ENCODE measurements at places on chromosomes 13 and 19.

GRCh38 chr13:48411147-48411794, 1.6 kb downstream of the LPAR6 start:
- no peak for DNase-seq

DNA sequence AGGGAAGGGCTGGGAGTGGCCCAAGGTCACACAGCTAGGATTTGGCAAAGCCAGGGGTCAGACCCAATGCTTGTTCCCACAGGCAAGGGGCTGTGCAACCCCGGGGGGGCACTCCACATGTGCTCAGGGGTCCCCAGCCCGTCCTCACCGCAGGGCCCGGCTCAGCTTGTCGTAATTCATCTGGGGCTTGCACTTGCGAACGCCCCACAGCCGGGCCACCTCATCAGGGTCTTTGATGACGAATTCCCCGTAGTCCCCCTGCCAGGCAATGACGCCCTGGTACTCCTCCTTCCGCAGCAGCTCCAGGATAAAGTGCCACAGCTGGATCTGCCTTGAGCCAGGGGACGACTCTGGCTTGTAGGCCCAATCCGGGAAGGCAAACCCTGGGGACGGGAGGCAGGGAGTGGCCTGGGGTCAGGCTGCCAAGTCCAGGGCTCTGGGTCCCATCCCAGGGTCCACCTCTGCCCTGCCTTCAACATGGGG, 4.7 kb downstream of the ERF start:
- no peak for DNase-seq

DNA sequence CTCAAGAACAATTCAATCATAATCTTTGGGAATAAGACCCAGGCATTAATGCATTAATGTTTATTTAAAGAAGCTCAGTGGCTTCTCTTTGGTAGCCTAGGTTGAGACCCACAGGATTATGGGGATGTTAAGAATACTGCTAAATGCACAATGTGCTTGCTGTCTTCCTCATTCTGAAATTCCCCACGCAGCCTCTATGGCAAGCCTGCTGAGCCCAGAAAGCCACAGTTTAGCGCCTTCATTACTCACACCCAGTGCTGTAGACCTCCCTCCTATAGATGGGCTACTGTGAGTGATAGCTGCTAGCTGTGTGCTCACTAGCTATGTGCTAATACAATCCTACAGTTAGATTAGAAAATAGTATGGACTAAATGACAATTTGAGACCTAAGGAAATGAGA, 90.6 kb downstream of the TNFSF13B start:
- no peak for DNase-seq

DNA sequence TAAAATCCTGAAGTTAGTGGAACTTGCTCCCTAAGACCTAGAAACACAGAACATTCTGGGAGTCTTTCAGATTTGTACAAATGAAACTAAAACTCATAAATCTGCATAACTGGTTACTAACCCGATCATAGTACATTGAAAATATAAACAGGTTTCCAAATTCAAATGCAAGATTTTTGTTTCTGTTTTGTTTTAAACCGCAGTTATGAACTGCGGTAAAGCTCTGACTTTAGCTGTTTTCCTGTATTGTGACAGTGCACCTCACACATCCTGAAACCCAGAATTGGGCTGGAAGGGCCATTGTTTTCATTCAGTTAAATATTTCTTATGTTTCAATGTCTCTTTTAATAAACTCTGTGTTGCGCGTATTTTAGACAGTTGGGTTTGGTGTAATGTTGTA, 204.7 kb downstream of the SHISA2 start:
- DNase-seq, result no peak

GRCh38 chr19:45889210-45889885, 3.4 kb upstream of the IRF2BP1 start:
- DNase-seq, result no peak

DNA sequence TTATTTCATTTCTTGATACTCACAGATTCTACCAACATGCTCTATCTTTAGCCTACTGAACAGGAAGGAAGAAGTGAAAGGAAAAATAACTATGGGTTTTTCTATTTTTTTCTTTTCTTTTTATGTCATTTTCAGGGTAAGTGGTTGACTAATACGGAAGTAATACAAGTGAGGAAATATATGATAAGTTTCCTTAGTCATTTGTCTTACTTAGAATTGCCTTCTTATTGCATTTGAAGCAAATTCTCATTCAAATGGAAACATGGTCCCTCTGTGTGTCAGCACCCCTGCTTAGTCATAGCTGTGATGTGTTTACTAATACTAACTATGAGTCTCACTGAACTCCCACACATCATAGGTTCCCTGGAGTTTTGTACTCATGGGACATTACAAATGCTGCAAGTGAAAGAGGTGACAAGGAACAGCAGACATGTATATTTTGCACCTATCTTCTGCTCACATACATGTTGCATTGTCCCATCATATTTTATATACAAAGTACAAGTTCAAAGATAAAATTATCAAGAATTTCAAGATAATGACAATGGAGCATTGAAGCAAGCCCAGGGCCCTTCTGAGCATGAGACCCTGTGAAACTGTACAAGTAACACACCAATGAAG, 60.1 kb downstream of the DCT start:
- peak; percentile 46 for DNase-seq

DNA sequence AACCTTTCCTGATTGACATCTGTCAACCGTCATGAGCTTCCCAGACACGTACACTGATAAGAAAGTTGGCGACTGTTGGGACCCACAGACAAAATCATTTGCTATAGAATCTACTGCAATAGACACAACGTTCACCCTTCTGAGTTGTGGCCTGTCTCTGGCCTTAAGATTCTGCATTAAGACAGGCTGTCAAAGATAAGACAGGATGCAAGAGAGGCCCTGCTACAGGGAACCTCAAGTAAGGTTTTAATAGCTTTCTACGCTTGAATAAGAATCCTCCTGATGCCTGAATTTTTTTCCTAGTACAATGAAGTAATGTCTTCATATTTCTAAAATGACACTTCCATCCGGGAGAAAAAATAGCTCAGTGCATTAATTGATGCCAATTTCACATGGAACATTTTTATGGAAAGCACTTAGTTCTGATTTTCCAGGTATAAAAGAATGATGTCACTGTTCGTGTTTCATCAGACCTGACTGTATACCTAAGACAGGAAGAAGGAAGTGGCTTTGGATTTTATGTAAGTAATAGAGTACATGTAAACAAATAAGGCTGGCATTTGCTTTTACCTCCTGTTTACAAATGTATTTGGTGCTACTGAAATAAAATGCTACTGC, 275.2 kb upstream of the GPC6 start:
- no peak for DNase-seq

DNA sequence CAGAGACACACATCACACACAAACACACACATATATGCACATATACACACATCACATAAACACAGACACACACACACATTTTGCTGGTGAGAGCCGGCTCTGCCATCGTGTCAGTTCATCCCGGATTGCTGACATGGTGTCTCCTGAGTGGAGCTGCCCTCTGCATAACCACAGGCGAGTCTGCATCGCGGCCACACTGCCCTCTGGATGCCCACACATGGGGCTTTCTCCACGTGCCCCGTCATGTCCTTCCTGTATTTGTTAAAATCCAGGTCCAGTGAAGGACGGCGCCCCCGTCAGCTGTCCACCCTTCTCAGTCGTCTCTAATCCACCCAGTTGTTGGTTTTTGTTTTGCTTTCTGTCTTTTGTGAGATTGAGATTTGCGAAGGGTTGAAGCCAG, 52.6 kb upstream of the F7 start:
- no peak for DNase-seq

GRCh38 chr19:37829526-37829925, 50.1 kb upstream of the ZNF573 start:
- DNase-seq, result no peak

- DNase-seq, result no peak
Observed at GRCh38 chr13:52449331-52450011, 963 bp downstream of the VPS36 start.

DNA sequence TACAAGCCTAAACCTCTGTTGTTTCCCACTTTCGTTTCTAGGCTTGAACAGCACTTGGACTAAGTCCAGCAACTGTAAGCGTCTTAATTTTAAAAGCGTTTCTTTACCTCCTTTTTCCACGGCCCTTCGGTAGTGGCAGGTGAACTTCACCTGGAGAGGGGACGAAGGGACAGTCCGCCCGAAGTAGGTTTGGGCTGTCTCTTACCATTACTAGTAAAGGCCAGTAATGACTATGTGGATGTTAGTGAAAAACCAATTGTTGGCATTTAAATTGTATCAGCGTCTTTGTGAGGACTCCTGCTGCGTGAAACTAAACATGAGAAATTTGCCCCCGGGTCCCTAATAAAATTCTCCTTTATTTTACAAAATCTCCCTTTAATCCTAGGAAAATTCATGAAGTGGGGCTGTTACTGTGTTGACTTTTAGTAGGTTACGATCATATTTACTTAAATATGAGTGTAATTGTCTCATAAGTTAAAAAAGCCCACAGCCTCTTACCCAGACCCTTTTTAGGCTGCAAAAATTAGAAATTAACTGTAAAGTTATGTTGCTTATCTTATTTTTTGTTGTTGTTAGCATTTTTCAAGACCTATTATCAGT, 983 bp downstream of the ITM2B start:
- peak; percentile 39 for DNase-seq

GRCh38 chr19:51098365-51099046, 9.7 kb downstream of the CTU1 start:
- peak; percentile 9 for DNase-seq

- DNase-seq, result no peak
Observed at GRCh38 chr13:26749285-26749684, 11.3 kb downstream of the GPR12 start.

DNA sequence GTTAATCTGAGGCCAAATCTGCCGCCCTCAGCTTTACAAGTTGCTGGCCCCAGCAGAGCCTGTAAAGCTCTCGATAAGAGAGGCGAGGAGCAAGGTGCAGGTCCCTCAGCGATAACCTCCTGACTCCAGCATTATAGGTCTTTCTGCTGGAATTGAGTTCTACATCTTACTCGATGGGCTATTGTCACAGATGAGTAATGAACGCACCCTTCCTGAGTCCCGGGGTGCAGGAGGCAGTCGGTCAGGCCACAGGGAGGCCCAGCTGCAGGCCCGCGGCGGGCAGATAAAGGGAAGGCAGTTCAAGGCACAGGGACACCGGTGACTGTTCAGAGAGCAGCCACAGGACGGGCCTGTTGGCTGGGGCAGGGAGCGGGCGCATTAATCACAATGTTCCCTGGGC, 157.6 kb upstream of the OBI1 start:
- DNase-seq, result no peak

- DNase-seq, result no peak
Observed at GRCh38 chr13:38648912-38649311, 38.0 kb upstream of the FREM2 start.

DNA sequence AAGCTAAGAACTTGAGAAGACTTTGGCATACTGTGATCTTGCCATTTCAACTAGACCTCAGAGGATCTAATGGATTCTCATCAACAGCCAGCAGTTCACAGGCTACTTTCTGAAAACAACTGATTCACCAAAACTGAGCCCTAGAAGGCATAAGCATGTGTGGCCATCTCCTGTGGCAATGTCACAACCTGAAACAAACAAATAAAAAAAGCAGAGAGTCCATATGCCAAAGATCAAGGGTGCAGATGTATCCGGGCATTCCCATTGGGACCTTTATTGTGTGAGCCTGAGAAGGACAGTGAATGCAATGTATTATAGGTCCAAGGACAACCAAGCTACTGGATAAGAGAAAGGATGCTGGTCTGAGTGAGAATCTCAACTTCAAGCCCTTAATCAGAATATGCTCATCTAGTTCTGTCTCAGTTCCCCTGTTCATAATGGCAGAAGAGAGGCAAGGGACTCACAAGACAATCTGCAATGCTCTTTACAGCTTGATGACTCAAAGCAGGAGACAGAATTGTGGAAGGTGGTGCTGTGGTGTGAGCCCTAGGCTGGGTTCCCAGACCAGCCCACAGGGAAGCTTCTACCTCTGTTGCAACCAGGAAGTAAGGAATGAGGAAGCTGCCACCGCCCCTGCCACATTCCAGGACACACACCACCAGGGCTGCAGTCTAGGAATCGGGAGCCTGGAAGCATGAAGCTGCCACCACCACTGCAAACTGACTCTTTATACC, 133.7 kb downstream of the RAP2A start:
- DNase-seq, result peak; percentile 38

- DNase-seq, result peak; percentile 85
Observed at GRCh38 chr13:37488726-37489125, 109.8 kb downstream of the POSTN start.

DNA sequence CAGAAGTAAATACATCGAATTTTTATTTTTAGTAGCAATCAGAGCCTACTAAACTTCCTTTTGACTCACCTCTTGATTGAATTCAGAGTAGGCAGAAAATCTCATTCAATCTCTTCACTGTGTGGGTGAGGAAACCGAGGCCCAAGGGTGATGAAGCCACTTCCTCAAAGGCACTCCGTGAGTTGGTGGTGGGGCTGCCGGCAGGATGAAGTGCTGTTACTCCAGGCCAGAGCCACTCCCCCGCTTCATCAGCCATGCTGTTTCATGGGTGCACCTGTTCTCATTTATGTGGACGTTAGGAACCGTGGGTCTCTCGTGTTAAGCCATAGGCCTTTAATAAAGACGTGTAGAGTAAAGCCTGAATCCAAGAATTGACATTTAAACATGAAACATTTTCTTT, 13.2 kb downstream of the ING1 start:
- DNase-seq, result no peak

- no peak for DNase-seq
Observed at GRCh38 chr13:27559719-27560118, 60.6 kb downstream of the LNX2 start.

DNA sequence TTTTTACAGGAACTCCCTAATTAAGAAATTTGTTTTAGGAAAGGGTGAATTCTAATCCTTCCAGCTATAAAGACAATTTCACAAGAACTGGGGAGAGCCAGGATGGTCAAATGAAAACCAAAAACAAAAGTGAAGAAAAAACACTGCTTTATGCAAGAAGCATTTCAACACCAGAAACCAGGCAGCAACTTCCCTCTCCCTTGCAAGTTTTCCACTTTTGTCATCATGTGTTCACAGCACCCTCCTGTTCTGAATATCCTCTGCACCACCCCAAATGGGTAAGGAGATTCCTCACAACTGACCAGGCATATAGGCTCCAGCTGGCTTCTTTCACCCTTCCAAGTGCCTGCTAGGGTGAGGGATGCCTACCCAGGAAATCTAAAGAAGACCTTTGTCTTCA, 328.1 kb downstream of the TBC1D4 start:
- DNase-seq, result no peak

GRCh38 chr13:64529874-64530485, 2700.2 kb downstream of the PCDH9 start:
- peak; percentile 24 for DNase-seq

- DNase-seq, result no peak
Observed at GRCh38 chr13:50222569-50223332, 207.5 kb downstream of the KCNRG start.

GRCh38 chr19:18697680-18698079, 14.2 kb downstream of the CRTC1 start:
- no peak for DNase-seq
